ENCODE measurements at places on chromosomes 5 and 9.

DNA sequence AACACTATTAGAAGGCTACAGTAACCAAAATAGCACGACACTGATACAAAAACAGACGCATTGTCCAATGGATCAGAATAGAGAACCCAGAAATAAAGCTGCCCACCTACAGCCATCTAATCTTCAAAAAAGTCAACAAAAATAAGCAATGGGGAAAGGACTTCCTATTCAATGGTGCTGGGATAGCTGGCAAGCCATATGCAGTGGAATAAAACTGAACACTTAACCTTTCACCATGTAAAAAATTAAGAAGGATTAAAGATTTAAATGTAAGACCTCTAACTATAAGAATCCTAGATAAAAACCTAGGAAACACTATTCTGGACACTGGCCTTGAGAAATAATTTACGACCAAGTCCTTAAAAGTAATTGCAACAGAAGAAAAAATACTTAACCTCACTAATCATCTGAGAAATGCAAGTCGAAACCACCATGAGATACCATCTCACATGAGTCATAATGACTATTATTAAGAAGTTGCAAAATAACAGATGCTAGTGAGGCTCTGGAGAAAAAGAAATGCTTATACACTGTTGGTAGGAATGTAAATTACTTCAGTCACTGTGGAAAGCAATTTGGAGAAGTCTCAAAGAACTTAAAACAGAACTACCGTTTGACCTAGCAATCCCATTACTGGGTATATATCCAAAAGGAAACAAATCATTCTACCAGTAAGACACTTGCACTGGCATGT, 203.3 kb upstream of the CDH9 start:
- peak; percentile 13 for DNase-seq

GRCh38 chr9:6924988-6925563, 167.3 kb downstream of the KDM4C start:
- no peak for DNase-seq

DNA sequence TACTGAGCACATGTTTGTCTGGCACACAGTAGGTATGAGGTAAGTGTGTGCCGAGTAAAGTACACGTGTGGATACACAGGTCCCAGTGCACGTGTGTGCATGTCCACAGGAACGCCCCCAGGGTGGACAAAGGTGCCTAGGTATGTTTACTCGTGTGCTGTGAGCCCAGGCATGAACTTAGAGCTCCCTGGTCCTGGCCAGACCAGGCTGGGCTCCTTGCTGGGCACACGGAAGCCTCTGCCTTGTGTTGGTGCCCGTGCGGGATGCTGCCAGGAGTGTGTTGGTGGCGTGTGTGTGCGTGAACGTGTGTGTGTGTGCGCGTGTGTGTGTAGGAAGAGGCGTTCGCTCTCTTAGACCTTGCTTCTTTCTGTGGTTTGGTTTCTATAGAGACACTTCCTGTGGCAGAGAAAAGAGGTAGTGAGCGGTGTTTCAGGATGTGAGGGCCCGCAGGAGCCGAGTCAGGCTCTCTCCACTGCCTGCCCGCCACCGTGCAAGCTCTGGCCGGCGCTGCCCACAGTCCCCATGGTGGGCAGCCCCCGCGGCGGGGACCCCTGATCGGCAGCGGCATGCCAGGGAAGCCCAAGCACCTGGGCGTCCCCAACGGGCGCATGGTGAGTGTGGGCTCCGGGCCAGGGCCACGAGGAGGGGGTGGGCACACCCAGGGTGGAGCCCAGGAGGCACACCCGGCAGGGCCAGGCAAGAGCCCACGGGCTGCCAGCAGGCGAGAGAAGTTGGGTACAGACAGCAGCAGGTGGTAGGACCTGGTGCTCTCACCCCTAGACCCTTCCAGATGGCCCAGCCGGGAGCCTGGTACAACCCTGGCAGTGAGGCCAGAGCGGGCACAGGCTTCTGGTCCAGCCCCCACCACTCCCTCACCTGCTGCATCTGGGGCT, at the start of gene RGS14:
Gene RGS14, plus strand, starts transcription at position 466 of the 893 bp plus-strand sequence. Its CDS starts 101 bp downstream, at position 567.
- no peak for DNase-seq

- DNase-seq = no peak
Measured at GRCh38 chr9:1294641-1295258, 244.6 kb downstream of the DMRT2 start.

DNA sequence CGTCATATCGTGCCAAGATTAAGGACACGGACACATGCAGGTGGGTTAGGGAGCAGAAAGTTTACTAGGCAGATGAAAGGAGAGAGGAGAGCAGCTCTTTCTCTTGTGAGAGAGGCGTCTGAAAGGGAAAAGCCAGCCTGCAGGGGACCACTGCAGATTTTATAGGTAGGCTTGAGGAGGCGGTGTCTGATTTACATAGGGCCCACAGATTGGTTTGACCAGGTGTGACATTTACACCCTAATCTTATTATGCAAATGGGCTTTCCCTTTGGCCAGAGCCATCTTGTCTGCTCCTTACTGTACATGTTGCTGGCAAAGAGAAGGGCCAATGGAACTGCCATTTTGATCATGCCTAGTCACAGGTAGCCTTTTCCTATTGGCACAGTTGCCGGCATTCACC, 137.2 kb upstream of the TAF11L2 start:
- no peak for DNase-seq

DNA sequence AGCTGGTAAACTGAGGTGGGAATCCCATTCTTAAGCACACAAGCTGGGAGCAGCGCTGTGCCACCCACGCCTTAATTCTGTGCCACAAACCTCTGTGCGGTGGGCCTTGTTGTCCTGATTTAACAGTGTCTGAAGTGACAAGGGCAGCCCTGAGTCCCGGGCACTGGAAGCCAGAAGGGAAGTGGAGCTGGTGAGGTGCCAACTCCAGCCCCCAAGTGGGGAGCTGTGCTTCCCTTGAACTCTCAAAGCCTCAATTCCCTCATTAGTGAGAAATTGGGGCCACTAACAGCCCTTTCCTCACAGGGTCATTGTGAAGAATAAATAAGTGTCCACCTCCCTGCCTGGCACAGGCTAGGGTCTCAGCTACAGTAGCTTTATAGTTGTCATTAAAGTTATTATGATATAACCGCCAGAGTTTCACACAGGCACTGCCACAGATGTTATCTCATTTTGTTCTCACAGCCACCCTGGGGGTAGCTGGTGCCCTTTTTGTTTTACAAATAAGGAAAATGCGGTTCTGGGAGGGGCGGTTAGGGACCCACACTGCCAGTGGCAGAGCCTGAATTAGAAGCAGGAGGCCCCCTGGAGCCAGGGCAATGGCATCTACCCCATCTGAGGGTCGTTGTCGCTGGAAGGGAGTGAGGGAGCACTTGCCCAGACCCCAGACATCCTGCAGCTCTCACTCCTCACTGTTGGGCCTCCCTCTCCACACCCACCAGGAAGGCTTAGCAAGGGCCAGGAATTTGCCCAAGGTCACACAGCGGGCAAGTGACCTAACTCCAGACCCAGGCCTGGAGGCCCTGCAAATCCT, 2.1 kb upstream of the TLX3 start:
- DNase-seq = no peak

DNA sequence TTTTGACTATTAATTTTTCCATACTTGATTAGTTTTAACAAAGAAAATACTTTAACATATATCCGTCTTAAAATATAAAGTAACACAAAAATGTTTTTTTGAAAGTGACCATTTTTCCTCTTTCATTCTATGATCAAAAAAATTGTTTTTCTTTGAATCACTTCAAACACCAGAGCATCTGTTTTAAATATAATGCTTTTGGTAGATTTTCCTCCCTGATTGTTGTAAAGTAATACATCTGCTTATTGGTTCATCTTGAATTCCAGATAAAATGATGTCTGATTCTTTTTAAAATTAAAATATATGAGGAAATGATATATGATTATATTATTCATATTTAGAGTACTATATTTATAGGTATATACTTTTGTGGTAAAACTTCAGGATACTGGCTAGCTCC, 76.2 kb upstream of the LPAR1 start:
- DNase-seq = no peak

GRCh38 chr5:104267320-104268015, 704.9 kb upstream of the NUDT12 start:
- DNase-seq = no peak

DNA sequence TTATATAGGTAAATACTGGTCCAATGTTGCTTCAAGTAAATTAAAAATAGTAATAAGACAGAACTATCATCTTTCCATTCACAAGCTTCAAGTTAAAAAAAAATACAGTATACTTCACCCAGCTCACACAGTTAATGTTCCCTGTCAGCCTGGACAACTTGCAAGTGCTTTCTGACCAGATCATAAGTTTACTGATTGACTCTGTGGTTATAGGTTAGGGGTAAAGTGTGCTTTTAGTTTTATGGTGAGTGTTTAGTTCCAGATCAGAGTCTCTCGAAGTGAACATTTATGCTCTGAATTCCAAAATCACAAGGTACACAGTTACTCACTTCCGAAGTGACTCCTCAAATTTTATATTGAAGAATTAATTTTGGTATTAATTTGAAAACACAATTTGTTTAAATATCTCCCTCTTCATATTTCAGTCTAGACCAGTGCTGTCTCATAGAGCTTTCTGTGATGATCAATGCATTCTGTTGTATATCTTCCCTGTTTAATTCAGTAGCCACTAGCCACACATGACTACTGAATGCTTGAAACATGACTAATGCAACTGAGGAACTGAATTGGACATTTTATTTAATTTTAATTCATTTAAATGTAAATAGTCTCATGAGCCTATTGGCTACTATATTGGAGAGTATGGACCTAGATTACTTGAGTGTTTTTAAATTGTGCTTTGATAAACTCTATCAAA, 90.7 kb downstream of the MEF2C start:
- no peak for DNase-seq

- DNase-seq = no peak
Measured at GRCh38 chr9:113238859-113239232, 17.5 kb downstream of the SLC31A1 start.

DNA sequence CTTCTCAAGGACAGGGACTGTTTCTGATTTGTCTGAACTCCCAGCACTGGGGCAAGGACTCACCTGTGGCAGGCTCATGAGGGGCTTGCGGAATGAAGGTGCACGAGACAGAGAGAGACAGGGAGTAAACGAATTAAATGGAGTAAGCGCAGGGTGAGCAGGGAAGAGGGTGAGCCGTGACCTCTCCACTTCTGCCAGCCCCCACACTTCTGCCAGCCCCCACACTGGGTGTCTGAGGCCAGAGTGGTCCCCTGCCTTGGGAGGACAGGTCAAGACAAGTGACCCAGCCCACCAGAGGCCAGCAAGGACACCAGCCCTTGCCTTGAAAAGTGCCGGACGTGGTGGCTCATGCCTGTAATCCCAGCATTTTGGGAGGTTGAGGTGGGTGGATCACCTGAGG, 37.2 kb downstream of the DAB2IP start:
- DNase-seq = no peak

GRCh38 chr9:126419475-126419874, 92.8 kb downstream of the MVB12B start:
- no peak for DNase-seq

DNA sequence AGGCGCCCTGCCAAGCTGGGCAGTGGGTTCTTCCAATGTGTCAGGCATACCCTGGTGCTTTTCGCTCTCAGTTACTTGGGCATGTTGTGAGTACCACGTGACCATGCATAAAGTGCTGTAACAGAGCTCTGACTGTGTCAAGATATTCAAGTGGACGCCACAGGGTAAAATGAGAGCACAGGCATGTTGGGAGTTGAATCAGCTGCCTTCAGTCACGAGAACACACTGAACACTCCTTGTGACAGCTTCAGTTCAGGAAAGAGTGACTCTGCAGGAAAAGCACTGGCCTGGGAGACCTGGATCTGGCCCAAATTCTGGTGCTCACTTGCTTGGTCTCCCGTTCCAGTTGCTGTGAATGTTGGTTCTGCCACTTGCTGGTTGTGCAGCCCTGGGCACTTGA, 5.1 kb downstream of the MLANA start:
- DNase-seq = no peak

DNA sequence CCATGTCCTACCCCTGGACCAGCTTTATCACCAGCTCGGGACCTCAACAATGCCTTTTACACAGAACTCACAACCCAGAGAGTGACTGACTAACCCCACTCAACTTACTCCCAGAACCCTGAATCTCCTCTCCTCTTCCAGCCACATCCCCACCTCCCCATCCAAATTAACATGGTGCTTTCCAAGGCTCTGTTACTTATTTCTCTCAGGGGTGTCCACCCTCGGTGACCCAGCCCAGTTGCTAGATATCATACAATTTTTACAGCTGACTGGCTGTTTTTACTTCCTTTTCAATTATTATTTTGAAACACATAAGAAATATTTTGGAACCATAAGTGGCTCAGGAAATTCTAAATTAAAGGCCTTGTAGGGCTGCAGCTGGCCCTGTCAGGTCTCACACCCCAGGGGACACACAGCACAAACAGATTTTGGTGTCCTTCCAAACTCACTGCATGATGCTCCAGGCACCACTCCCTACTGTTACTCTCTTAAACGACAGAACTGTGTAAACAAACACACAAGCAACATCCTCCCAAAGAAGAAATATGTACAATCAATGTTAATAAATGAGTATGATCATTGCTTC, 180.6 kb downstream of the ADAMTS12 start:
- no peak for DNase-seq

DNA sequence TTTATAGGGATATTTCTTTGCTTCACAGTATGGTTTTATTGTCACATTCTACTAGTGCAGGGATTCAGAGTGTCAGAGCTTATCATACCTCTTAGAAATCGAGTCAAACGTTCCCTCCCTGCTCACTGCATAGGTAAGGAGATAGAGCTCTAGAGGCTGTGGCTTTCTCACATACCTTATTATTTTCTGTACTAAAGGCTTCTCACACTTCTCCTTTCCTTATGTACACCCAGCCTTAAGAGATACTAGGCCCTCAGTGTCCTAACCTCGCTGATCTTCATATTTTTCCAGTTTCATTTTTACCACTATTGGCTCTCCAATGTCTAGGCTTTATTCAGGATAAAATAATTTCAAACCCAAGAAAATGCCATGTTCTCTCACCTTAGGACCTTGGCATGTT, 297.3 kb upstream of the RIOK2 start:
- no peak for DNase-seq

- DNase-seq = no peak
Measured at GRCh38 chr5:5149154-5149553, 9.0 kb downstream of the ADAMTS16 start.

- DNase-seq = no peak
Measured at GRCh38 chr9:20178679-20179078, 389.8 kb upstream of the SLC24A2 start.

DNA sequence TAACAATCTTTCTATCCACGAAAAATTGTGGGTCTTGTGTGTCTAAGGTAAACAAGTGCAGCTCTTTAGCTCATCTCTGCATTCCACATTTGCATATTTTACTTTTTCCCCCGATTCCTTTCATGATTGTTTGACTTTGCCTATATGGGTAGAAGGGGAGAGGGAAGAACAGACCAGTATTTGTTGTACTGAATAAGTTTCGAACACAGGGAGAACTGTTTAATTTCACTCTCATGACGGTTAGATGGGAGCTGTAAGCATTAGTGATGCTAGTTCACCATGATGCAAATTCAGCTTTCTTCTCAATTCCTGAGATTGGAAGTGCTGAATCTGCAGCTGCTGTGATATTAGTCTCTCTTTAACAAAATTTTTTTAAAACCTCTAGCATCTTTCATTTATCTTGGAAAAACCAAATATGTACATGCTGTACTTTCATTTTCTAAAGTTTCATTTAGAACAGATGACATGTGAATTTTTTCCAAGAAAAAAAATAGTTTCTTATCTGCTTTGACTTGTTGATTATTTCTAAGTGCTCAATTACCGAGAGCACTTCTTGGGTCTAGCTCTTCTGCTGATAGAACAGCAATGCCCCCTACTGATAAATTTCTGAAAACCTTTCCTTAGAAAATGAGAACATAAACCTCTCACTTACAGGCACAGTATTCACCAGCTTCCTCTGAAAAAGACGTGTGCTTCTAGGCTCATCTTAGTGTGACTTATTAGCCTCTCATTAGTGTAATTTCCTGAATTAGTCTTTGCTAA, 149.5 kb downstream of the BAAT start:
- peak; percentile 38 for DNase-seq
